ENCODE measurements at places on chromosomes 12 and 14.

DNA sequence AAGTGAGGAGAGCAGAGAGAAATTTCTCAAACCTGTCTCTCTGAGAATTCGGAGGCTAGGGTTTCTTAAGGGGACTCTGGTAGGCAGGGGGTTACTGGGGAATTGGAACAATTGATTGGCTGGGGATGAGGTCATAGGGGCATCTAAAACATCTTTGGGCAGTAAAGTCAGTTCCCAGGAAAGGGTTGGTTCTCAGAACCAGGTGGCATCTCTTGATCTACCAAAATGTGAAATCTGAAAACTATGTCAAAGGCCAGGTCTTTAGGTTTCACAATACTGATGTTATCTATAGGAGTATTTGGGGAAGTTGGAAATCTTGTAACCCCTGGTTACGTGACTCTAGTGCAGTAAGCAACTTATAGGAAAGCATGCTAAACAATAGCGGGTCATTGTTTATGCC is 6.9 kb downstream of the C12orf75 start:
- DNase-seq: no peak

DNA sequence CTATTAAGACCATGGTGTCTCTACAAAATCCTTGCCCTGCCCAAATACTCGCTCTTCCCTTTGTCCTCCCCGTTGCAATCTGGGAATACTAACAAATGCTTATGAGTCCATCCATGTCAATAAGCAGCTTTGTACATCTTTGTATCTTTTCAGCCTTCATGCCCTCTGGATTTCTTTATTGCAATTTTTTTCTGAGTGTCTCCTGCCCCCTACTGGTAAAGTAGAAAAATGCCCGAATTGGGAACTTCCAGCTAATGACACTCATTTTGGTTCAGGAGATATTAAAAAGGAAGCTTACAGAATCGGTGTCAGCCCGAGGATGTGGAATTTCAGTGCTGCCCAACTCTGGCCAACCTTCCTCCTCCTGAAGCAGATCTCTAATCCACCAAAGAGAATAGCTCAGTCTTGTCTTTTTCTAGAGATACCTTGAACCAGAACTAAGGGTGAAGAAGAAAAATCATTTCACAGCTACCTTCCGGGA is 46.0 kb downstream of the SH2B3 start:
- no peak for DNase-seq

- no peak for DNase-seq
Measured at GRCh38 chr14:64349741-64350490, 38.2 kb upstream of the MTHFD1 start.

GRCh38 chr12:49330032-49330619 is 6.9 kb downstream of the C1QL4 start:
- DNase-seq: no peak

- DNase-seq: no peak
Measured at GRCh38 chr12:20489645-20490044, 121.3 kb downstream of the PDE3A start.

GRCh38 chr14:49960453-49960852 is 67.6 kb downstream of the ARF6 start:
- no peak for DNase-seq

DNA sequence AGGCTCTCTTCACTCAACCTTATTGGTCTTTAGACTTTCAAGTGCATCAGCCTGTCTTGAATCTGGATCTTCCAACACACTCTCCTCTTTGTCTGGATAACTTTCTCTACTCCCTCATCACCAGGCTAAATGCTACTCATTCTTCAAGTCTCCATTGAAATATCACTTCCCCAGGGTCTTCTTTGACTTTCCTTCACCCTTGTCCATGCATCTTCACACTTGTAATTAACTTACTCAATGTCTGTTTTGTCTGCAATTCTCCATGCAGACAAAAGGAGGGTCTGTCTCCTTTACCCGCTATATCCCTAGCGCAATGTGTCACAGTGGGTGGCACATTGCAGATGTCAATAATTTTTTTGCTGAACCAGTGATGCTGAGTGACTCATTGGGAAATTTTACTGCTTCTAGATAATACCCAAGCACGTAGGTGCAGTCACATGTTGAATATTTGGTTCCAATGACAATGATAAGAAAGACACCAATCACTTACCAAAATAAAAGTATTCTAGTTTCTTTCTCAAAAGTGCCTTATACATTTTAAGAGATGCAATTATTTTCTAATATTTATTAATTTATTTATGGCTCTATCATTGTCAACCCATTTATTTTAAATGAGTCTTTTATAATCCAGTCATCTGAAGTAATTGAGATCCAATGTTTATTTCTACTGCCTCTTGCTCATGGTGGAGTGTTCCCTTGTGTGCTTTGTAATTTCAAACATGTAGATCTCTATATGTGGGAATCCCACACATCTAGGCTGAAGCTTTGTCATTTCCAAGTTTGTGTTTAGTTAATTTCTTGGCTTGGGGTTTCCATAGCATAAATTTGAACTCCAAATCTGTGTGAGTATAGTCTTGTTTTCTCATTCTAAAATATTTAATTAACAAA is 21.7 kb upstream of the RFC5 start:
- DNase-seq: no peak

DNA sequence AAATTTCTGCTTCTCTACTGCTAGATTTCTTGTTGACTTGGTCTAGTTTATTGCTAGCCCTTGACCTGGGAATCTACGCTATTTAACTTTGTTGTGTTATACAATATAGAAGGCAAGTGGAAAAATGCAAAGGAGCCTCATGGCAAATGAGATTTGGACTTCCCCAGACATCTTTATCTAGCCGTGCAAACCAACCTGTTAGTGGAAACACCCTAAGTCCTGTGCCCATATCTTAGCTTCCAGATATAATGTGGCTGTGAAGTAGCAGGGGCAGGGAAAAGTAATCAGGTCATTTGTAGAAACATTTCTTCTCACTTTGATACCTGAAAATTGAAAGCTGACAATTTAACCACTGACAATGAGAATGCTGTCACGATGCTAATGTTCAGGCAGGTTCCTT is 90.7 kb upstream of the ATP2B1 start:
- DNase-seq: no peak
